MCF 10A (cell line): ENCODE measurements at places on chromosomes 2 and 18. TPM values are rescaled to one million over a fixed set of nuclear protein-coding genes. Genes with fewer than 3 reads are reported as not detected.

- no peak overlapping the region for H3K27ac ChIP-seq
- H3K4me1 ChIP-seq, result no peaks in the 10 kb centered on the region
- H3K36me3 ChIP-seq, result no peaks in the 10 kb centered on the region
- H3K4me3 ChIP-seq, result no peak overlapping the region
- no peaks in the 10 kb centered on the region for H3K27me3 ChIP-seq
- DNase-seq, result no peak
Measured at GRCh38 chr2:7368211-7368610, 451.0 kb downstream of the RNF144A start.

The SOX11 gene
- total RNA-seq, result not detected in 2 replicates

DNA sequence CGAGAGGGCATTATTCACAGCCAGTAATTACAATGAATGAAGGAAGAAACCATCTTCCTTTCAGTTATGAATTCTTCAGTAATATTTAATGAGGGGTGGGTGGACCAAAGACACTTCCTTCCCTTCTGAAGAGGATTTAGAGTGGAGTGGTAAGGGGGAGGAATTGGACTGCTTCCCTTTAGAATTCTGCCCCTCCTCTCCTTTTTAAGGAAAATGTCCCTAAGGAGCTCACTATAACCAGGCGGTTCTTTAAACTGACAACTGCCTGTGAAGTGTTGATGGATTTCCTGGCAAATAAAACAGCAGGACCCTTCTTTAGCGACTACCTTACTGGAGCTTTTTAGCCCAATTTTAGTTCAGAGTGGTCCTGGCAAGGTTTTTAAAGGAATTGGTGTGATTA is 86.4 kb downstream of the LIMS1 start:
- no peak for DNase-seq
- peaks cover 44% of the 10 kb centered on the region for H3K4me1 ChIP-seq
- no peaks in the 10 kb centered on the region for H3K36me3 ChIP-seq
- H3K27ac ChIP-seq, result peak overlapping the region; percentile 78
- no peaks in the 10 kb centered on the region for H3K27me3 ChIP-seq
- no peak overlapping the region for H3K4me3 ChIP-seq

DNA sequence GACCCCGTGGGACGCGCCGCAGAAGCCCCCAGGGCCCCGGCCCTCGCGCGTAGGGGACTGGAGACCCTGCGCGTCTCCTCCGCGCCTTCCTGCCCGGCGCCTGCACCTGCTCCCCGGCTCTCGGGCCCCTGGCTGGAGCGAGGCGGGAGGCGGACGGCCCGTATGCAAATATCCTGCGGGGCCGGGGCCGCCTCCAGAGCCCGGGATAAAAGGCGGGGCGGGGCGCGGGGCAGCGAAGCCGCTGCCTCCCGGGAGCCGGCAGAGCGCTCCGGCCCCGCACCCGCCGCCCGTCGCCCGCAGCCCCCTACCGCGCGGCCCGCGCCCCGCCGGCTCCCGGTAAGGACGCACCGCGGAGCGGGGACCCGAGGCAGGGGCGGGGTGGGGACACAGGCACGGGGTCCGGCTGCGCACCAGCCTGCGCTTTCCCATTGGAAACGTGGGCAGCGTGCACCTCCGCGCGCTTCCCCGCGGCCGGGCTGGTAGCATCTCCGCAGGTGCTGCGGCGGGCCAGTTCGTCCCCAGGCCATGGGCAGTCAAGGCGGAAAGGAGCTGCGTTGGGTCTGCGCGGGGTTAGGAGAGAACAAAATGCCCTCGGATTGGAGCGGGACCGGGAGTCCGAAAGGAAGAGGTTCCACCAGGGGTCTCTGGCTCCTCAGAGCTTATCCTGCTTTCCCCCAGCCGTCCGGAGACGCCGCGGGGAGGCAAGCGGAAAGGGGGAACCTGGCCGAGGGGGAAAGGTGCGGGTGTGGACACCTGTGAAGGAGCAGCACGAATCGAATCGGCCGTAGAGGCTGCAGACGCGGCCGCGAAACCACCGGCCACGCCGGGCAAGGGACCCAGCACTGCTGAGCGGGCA is at the start of gene ATP6V1C2:
Gene ATP6V1C2 (plus strand): TSS at position 235 of the 856 bp plus-strand sequence. CDS start 1,220 bp downstream, outside the sequence.
- H3K27me3 ChIP-seq, result peaks cover 34% of the 10 kb centered on the region
- H3K27ac ChIP-seq, result no peak within 1 kb of the TSS
- H3K36me3 ChIP-seq, result no peaks in the 10 kb centered on the region
- peak within 1 kb of the TSS; percentile 63 for H3K4me3 ChIP-seq
- peak; percentile 31 for DNase-seq
- peaks cover 21% of the 10 kb centered on the region for H3K4me1 ChIP-seq

GRCh38 chr2:207887500-207887899 is 117.8 kb upstream of the FZD5 start:
- H3K4me1 ChIP-seq, result no peaks in the 10 kb centered on the region
- no peaks in the 10 kb centered on the region for H3K27me3 ChIP-seq
- H3K4me3 ChIP-seq, result no peak overlapping the region
- H3K27ac ChIP-seq, result no peak overlapping the region
- DNase-seq, result no peak
